Midbrain (tissue), 1 donor: ENCODE measurements at places on chromosomes 11 and 22.

GRCh38 chr11:123330071-123330470 lies 100.0 kb upstream of the GRAMD1B start:
- DNase-seq = no peak

GRCh38 chr11:6586434-6587359 lies 16.7 kb downstream of the RRP8 start:
- no peak for DNase-seq

DNA sequence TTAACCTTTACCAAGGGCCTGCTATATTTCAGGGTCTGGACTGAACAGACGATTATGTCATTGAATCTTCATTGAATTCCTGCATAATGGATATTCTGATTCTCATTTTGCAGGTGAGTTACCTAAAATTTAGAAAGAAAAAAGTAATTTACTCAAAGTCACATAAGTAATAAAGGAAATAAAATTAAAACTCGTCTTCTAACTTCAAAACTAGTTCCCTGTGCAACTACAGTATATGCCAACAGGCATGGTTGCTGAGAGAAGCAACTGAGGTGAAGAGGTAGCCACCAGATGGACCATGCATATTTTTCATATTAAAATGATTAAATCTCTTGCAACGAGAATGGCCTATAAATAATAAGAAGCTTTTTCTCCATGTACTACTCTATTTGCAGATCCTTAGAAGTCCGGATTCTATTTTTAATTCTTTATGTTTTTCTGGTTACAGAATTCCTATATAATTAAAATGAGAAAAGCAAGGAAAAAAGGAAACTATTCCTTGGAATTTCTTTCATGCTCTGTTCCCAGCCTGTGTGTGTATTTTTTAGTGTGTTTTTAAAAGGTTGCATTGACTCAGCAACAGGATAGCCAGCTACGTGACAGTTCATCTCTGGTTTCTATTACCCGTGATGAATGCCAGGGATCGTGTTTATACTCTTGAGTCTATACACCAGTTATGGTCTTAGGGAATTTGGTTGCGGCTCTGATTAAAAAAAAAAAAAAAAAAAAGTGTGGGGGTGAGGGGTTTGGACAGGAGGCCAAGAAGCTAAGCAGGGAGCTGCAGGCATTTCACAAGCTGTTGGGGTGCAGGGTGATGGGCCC lies 186.8 kb downstream of the ETS1 start:
- no peak for DNase-seq

DNA sequence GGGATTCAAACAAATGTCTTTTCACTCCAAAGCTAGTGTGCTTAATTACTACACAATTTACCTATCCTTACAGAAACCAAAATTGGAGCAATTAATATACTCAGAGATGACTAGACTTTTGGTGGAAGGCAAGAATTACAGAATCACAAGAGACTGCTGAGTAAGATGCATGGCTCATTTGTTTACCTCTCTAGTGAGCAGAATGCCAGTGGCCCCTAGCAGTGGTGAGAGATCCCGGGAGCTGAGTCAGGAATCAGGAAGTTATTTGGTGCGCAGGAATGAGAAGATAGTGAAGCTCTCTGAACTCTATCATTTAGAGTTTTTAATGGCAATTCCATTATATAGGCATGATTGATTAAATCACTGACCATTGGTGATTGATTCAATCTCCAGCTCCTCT lies 188.9 kb upstream of the SESN3 start:
- DNase-seq = no peak

- DNase-seq = no peak
Measured at GRCh38 chr11:69862797-69863543, 43.8 kb upstream of the FGF3 start.

DNA sequence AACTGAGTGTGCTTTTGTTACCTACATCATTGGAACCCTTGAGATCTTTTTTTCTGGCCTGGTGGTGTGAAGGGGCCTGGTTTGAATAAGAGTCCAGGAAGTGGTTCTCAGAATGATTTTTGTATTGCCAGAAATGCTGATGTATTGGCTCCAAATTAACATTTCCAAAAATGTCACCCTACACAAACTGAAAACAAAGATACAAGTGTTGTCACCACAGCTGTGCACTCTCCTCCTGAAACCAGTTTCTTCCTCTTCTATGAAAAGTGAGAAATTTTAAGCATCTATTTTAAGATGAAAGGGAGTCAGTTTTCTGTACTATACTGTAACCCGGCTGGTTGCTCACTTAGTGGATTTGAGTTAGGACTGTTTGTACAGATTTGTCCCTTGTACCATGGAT lies 218.8 kb downstream of the PGR start:
- no peak for DNase-seq
